ENCODE measurements at places on chromosomes 13 and 19. TPM values are rescaled to one million over a fixed set of nuclear protein-coding genes. Genes with fewer than 3 reads are reported as not detected.

- no peak for DNase-seq
These were observed 23.8 kb downstream of the TMED1 start for GRCh38 chr19:10812196-10812595.

The PINLYP gene
- 3.4 TPM for total RNA-seq

The ZNF729 gene
- not detected for total RNA-seq

GRCh38 chr13:112348642-112349345, 27.4 kb upstream of the SPACA7 start:
- no peak for DNase-seq

DNA sequence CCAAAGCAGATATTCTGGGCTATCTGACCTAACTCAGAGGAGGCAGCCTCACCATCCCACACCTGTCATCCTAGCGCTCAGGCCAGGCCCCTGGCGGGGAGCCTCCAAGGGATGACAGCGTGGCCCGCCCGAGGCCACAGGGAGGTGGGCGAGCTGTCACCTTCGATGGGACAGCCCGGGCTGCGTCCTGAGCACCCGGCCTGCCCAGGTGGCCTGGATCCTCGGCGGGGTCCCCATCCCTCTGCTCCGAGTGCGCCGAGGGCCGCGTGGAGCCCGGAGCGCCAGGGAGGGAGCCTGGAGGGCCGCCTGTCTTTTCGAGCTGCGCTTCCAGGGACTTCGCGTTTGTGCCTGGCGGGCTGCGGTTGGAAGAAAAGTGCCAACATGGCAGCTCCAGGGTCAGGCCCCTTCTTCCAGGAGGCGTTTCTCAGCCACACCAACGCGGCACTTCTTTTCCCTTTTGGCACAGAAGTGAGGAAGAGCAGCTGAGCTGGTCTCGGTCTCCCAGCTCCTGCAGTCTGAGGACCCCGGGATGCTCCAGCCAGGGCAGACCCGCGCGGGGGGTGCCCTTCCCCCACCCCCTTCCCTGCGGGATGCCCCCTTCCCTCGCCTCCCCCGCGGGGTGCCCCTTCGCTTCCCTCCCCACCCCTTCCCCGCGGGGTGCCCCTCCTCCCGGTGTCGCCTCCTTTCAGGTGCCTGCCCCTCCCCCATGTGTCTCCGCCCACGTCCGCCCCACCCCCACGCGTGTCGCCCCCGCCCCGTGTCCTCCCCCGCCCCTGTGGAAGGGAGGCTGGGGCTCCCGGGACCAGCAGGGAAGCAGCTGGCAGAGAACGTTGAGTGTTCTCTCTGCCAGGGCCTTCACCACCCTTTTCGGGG, 42.3 kb downstream of the GJA3 start:
- DNase-seq, result peak; percentile 34

The LYPD3 gene
- total RNA-seq, result 0.67 TPM

DNA sequence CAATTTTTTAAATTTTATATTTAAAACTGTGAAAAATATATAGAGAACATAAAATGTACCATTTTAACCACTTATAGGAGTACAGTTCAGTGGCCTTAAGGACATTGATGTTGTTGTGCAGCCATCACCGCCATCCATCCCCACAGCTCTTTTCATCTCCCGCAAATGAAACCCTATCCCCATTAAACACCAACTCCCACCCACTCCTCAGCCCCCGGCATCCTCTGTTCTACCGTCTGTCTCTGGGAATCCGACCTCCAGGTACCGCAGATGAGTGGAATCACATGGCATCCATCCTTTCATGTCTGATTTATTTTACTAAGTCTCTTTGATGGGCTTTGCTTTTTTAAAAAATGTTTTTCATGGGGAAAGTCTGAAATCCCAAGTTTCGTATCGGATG, 23.8 kb upstream of the SMIM17 start:
- DNase-seq, result no peak

- DNase-seq, result no peak
These were observed 123.6 kb upstream of the SOX1 start for GRCh38 chr13:111943229-111943795.

The CEACAM8 gene
- not detected for total RNA-seq

The TMEM91 gene
- total RNA-seq, result 7.6 TPM

DNA sequence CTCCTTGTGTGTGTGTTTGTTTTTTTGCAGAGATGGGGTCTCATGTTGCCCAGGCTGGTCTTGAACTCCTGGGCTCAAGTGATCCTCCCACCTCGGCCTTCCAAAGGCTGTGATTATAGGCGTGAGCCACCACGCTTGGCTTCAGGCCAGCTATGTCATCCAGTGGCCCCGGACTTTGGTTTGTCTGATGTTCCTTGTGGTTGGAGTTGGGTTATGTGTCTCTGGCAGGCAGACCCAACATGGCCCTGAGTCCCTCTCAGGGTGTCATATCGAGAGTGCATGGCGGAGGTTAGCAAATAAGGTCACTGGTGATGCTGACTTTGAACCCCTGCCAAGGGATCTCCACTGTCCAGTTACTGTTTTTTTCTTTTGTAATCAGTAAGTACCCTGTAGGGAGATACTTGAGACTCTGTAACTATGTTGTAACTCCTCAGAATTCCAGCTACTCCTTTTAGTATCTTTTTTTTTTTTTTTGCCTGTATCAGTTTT, 37.3 kb downstream of the SMARCA4 start:
- no peak for DNase-seq

DNA sequence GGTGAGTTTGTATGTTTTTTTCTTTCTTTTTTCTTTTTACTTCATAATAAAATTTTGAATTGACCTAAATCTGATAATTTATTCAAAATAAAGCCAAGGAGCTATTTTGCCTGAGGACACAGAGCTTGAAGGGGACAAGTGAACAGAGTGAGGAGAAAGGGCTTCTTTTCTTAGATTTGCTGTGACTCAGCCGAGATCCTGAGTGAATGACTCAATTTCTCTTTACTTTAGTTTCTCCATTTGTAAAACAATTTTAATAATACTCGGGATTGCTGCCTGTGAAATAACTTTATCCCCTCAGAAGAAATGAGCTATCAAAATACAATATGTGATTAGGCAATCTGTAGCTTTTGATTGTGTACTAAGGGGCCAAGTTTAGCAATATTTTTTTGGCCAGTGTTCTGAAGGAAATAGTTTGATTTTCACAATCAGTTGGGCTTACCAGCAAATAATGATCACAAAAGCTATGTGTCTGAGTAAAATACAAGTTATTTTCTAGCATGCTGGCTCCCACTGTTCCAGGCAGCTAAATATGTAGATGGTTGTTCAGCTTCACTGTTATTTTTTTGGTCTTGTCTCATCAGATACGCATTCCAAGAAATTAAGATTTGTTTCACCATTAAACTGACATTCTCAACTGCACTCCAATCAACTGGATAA, 437.5 kb downstream of the FGF9 start:
- no peak for DNase-seq

- DNase-seq, result no peak
These were observed 108.7 kb downstream of the ESD start for GRCh38 chr13:46688306-46688705.

DNA sequence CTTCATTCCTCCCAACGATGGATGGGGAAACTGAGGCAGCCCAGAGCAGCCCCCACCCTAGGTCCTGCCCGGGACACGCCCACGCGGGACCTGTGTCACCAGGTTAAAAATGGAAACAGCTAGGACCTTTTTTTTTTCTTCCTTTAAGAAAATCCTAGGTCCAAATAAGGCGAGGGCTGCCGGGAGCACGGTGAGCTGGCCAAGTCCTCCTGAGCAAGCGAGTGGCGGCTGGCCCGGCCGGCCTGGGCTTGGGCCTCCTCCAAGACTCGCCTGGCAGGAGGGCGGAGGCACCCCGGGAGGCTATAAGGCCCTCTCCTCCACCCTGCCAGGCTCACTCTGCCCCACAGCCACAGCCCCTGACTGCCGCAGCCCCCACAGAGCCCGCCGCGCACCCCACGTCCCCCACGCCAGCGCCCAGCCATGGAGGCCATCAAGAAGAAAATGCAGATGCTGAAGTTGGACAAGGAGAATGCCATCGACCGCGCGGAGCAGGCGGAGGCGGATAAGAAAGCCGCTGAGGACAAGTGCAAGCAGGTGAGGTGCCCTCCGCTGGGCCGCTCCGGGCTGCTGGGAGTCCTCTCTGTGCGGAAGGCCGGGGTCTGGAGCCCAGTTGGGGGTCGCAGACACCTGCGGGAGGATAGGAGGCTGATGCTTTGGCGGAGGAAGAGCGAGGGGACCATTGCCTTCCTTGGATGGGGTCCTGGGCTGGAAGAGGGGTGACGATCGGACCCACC, 8.9 kb upstream of the TPM4 start:
- DNase-seq, result no peak

DNA sequence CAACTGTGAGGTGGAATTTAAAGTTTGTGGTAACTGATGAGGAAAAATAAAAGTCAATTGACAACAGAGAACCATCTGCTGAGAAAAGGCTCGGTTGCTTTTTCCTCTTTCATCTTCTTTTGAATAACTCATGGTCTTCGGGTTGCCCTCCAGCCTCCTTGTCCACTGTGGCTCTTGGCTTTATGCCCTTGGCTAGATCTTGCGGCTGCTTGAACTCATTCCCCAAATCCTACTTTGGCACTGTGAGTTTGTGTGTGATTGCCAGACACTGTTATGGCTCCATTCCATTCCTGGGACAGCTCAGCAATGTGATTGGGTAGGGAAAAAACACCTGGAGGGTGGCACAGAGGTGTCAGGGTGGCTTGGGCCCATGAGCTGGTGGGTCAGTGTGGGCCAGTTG, 387.4 kb downstream of the DLEU7 start:
- no peak for DNase-seq

All from endothelial cell (in vitro differentiated cells).